Fibroblast of lung (primary cell): ENCODE measurements at places on chromosomes 2 and 18. TPM values are rescaled to one million over a fixed set of nuclear protein-coding genes. Genes with fewer than 3 reads are reported as not detected.

Gene CTNNA2
- not detected in 2 replicates for total RNA-seq

Gene HOXD13
- not detected in 2 replicates for total RNA-seq

Gene SCN3A
- 0.26 and 0.33 TPM in 2 replicates for total RNA-seq

Gene STPG4
- 0.26 and 0.33 TPM in 2 replicates for total RNA-seq

Gene SLC16A14
- 1.5 and 5.6 TPM in 2 replicates for total RNA-seq

Gene KCNG2
- 6.4 and 10.1 TPM in 2 replicates for total RNA-seq

Gene MYL12A
- 499 and 826 TPM in 2 replicates for total RNA-seq

Gene STK16
- 26.7 and 30.7 TPM in 2 replicates for total RNA-seq

Gene PLGLB2
- 1.3 and 1.7 TPM in 2 replicates for total RNA-seq

Gene UGT1A9
- not detected in 2 replicates for total RNA-seq

Gene C1GALT1C1L
- 0.33 and 0.51 TPM in 2 replicates for total RNA-seq

Gene RTP5
- not detected in 2 replicates for total RNA-seq

Gene RAX
- not detected in 2 replicates for total RNA-seq
